ENCODE measurements at places on chromosomes 1 and 21.

DNA sequence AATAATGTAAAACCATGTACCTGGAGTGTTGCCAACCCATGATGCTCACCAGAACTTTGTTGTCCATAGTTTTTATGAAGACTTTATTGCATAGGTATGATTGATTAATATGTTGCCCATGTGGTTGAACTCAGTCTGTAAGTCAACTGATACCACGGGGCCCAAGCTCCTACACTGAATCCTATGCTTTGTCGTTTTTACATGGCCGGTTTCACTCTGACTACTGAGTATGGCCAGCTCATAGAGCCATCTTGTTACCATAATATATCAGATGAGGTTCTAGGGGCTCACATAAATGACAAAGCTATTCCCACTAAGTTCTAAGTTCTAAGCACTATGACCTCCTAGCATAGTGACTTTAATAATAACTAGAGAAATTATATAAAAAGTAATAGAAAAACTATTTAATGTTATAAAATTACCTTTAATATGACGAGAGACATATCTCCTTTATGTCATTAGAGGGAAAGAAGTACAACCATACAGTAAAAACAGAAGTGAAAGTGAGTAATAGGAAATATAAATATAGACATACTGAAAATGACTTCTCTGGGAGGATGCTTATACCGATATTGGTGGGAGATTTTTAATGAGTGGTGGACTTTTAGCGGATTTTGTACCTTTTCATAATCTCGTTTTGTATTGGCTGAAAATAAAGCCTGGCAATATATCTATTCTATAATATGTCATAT lies 983.4 kb upstream of the PRMT6 start:
- DNase-seq: no peak

DNA sequence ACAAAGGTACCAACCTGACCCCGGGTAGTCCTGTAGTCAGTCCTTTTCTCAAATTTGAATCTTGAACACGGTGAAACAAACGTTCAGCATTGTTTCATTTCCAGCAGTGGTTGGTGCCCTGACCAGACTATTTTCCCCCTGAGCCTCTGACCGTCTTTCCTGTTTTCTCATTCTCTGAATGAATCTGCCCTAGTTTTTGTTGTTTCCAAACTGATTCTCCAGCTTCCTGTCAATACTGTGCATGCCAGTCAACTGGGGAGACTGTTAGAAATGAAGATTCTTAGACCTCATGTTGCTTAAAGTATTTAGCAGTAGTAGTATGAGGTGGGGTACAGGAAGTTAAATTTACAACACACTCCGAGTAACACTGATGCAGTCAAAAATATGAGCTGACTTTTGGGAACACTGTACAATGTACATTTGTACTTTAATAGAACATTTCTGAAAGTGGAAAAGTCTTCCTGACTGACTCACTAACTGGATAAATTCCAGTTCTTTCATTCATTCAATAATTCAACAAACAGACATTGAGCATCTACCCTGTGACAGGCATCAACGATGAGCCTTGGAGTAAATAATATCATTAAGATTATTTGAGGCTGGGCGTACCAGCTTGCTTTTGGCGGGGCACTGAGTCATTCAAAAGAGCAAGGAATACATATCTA lies 26.0 kb upstream of the ZRANB2 start:
- no peak for DNase-seq

DNA sequence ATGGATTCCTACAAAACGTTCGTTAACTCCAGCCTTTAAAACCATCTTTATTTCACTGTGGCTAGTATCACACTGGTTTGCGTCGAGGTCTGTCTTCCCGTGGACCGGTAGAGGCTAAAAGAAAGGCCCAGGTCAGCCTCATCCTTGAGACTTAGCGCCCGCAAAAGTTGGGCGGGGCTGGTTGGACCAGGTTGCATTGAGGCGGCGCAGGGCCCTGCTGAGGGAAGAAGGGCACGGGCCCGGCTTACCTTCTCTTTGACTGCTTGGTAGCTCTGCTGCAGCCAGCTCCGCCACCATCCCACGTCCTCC lies 455 bp downstream of the BSDC1 start:
- DNase-seq: no peak

DNA sequence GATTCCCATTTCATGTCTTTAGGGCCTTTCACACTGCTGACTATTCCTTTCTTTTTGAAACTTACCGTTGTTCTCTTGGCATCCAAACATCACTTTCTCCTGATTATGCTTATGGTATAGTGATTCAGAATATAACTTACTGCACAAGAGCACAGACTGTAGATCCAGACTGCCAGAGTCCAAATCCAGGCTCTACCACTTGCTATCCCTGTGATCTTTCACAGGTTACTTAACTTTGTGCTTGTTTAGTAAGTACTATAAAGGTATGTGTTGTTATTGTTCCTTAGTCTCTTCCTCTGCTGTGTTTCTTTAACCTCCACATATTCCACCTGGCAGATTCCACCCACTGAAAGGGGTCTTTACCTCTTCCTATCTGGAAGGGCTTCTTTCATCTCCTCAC lies 8.4 kb downstream of the SCMH1 start:
- no peak for DNase-seq

DNA sequence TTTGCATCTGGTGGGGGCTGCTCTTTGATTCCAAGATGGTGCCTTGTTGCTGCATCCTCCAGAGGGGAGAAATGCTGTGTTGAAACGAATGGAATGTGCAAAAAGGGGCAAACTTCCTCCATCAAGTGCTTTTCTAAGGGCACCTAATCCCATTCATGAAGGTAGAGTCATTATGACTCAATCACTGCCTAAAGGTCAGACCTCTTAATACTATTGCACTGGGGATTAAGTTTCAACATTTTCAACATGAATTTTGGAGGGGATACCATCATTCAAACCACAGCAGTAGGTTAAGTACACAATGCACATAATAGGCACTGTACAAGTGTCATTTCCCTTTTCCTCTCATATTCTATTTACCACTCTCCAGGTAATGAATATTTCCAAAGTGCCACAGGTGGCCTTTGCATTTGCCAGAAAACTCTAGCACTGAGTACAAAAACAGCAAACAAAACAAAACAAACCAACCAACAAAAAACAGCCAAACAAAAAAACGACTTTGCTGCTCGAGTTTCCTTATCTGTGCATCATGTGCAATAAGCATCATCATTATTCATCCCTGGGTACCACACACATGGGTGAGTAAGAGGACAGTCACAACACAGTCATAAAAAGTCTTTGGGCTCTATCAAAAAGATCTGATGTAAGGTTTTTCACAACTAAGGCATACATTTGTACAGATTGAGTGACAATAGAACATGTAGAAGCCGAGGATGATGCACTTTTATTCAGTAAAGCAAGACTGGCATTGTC lies 42.5 kb downstream of the IFI44 start:
- no peak for DNase-seq

DNA sequence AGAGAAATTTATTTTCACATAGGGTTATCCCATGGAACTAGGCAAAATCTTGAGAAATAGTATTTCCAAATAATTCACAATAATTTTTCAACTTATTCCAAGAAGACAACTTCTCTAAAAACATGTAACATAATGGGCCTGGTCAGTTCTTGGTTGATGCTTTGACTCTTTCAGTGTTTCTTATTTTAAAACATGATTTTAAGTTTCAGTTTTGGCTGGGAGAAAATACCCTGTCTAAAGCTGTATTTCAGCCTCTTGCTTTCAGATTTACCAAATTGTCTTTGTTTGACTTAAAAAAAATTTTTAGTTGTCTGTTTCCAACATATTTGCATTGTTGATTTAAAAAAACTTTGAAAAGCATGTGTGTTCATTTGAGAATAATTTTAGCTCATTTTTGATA lies 5.1 kb downstream of the OR2T4 start:
- DNase-seq: no peak
